ENCODE measurements at places on chromosomes 16 and 17.

DNA sequence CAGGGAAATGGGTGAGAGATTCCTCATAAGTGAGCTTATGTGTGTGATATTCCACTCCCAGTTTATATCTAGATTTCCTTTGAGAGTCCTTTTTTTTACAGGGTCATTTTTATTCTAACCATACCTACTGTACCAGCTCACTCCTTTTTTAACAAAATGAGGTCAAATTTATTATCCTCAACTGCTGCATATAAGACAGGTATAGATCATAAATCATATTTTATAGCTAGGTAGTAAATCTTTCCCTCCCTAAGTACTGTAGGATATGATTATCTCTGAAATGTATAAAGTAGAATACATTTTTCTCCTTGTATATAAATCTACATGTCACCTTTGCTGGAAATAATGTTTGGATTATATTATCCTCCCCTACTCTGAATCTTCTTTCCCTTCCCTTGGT lies 31.5 kb downstream of the AP2B1 start:
- no peak for DNase-seq

- no peak for DNase-seq
Observed at GRCh38 chr16:20401066-20401465, 3.5 kb downstream of the PDILT start.

DNA sequence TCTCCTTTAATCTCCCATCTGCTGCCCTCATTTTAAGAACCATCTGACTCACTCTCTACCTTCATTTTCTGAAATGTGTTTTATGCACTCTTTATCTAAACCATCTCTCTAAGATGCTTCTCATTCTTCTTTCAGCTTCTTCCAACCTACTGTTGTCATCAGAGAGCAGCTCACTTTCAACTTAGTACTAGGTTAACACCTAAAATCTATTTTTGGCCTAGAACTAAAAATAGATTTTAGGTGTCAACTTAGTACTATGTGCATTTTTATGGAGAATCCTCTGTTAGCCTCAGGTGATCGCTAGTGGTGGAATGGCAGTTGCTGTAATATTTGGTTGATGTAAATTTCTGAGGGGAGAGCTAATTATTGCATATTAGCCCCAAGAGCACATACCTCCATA lies 277.1 kb downstream of the KCNJ2 start:
- DNase-seq: no peak

GRCh38 chr17:62824290-62825131 lies 16.4 kb upstream of the MARCHF10 start:
- no peak for DNase-seq

DNA sequence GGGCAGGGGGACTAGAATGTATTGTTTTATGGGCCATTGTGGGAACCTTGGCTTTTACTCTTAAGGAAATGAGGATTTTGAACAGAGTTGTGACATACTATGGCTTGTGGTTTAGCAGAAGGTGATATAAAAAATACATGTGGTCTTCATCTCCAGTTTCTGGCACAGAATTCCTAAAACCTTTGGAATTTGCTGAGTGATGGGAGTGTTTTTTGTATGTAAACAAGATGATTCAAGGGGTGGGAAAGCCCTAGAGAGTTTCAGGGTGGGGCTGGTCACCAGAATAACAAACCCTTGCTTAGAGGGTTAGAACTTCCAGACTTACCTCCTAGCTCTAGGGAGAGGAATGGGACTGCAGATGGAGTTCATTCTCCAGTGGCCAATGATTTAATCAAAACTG lies 316.1 kb downstream of the PHKB start:
- DNase-seq: no peak

DNA sequence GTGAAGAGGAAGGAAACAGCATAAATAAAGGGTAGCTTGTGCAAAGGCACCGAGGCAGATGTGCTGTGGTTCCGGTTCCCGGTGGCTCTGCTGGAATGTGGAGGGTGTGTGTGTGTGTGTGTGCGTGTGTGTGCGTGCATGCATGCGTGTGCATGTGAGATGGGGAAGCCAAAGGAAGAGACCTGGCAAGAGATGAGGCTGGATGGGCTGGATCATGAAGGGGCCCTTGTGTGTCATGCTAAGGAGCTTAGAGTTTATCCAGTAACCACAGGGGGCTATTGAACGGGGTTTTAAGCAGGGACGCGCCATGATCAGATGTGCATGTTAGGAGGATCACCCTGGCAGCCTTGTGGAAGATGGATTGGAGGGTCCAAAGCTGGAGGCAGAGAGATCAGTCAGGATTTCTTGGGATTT lies 8.3 kb downstream of the WSCD1 start:
- DNase-seq: no peak

DNA sequence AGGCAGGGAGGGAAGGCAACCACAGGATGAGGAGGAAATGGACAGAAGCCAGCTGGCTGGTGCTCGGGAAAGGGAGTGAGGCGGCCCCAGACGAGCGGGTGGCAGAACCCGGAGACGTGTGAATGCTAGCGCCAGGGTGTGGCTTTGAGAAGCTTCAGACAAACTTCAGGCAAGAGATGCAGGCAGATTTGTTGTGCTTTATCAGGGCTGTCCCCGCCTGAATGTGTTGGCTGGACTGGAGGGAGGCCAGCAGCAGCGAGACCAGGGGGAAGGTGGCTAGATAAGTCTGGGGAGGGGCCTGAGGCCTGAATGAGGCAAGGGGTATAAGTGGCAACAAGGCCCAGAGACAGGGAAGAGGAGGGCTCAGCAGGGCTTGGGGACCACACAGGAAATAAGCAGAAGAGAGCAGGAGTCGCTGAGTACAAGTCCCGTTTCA lies 22.0 kb downstream of the CAMKK1 start:
- DNase-seq: no peak

DNA sequence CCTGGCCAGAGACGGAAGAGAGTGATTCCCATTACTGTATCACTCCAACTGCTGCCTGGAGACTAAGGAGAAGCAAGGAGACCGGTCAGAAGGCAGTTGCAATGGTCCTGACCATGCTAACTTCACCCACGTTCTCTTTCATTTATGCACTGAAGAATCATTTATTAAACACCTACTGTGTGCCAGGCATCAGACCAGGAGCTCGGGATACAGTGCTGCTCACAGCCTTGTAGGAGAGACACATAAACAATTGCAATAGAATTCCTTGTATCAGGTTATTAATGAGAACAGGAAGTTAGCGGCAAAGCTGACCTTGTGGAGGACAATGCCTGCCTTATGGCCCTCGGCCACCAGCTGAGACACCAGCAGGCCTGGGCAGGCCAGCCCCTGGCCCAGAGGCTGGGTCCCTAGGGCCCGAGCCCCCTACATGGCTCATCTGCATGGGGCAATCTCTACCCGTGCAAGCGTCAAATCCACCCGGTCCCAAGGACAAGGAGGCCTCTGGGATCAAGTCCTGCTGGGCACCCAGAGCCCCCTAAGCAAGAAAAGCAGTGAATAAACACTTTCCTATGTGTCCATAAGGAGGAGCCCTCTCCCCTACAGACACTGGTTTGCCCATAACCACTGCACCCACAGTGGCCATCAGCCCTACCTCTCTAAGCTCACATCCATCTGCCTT lies 8.6 kb upstream of the ENPP7 start:
- DNase-seq: no peak

- no peak for DNase-seq
Observed at GRCh38 chr16:85561248-85562092, 51.7 kb upstream of the GSE1 start.

DNA sequence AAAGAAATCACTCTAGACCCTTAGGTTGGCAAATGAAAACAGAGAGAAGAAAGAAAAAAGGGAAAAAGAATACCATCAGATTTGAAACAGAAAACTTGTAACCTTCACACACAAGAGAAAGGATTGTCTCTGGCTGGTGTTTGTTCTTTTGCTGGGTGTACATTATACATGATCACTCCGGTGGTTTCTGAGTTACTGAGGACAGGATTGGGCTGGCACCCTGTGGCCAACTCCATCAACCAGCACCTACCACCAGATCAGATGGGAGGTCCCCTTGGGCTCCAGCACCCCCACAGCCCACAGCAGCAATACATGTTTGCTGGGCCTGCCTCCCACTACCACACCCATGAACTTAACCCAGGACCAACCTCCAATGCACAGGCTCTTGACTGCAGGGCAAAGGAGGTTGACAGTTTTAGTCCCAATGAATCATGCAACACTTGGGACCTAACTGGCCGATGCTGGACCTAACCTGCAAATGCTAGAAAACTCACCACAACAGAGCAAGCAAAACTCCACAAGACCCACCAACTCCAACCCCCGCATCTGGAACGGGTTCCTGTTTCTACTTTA lies 308.3 kb downstream of the SOX9 start:
- DNase-seq: no peak

- DNase-seq: no peak
Observed at GRCh38 chr17:14619821-14620220, 318.9 kb downstream of the HS3ST3B1 start.

GRCh38 chr16:8632675-8633182 lies 11.2 kb downstream of the METTL22 start:
- no peak for DNase-seq

- no peak for DNase-seq
Observed at GRCh38 chr16:21302454-21302853, 24.4 kb upstream of the CRYM start.

DNA sequence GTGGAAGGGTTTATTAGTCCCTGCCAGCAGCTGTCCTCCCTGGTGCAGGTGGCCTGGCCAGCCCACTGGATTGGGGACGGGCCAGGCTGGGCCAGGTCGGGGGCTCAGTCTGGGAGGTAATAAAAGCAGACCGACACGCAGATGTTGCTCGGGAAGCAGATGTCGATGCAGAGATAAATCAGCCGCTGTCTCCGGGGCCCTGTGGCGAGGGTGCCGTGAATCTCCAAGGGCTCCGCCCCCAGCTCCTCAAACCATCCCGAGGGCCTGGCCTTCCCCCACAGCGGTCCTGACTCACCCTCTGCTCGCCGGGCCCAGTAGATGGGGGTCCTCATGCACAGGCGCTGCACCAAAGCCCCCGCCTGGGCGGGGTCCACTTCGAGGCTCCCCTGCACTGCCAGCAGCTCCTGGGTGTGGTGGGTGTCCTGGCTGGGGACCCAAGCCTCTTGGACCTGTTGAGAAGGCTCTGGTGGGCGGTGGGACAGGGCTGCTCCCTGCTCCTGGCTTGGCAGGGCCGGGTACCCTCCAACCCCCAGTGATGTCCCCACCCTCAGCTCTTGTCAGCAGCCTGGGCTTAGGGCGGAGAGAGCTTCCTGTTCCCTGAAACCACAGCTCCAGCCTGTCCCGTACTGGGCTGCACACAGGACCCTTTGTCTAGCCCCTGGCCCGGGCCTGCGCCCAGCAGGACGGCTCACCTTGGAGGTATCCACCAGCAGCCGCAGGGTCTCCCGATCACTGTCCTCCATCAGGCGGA lies 1.2 kb downstream of the BRICD5 start:
- DNase-seq: no peak

GRCh38 chr16:70438585-70438968 lies 323 bp downstream of the ST3GAL2 start:
- DNase-seq: no peak

GRCh38 chr17:21042458-21043295 lies at the start of gene USP22:
USP22 (minus strand) TSS chr17:21043011; CDS start chr17:21042835, 176 bp downstream.
- peak; percentile 92 for DNase-seq

- DNase-seq: no peak
Observed at GRCh38 chr16:4386951-4387565, 15.4 kb downstream of the VASN start.

- no peak for DNase-seq
Observed at GRCh38 chr17:49992933-49993422, 2.0 kb downstream of the DLX3 start.

DNA sequence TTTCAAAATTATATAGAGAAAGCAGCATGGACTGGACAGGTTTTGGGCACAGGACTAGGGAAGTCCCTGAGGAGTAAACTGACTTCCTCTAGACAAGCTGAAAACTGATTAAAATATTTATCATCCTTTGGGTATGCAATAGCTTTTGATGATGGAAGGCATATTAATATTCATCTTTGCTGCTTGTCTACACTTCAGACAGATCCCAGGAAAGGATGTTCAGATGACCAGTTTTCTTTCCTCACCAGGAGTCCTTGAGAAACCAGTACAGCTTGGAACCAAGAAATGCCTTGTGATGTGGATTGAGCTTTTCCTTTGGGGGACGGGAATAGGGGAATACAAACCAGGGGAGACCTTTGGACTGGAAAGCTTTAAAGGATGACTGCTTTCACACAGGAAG lies 195.5 kb downstream of the FTO start:
- DNase-seq: no peak

- DNase-seq: no peak
Observed at GRCh38 chr16:69703638-69704037, 22.7 kb downstream of the NQO1 start.

DNA sequence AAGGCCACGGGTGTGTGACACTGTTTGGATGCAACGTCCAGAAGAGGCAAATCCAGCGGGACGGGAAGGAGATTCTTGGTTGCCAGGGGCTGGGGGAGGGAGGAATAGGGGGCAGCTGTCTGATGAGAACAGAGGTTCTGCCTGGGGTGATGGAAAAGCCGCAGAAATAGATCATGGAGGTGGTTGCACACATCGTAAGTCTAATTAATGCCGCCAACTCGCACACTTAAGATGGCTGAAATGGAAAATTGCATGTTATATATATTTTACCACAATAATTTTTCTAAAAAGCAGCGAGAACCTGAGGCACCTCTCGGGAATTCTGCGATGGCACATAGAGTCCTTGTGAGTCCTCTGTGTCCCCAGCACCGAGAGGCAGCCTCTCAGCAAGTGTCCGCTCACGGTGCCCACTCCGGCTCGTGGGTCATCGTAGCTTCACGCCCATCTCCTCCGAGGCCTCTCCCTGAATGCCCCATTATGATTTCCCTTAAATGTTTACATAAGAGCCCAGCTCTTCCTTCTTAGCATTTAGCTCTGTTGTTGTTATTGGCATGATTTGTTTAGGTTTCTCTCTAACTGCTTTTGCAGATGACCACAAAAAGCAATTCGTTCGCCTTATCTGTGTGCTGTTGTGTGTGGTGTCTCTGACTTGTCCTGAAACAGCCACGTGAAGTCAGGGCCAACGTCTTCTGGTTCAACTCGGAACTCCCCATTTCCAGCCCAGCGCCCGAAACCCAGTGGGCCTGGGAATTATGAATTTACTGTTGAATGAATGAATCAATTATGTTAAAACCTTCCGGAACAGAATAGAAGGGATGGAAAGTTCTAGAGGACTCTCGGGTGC lies 7.7 kb downstream of the WFDC1 start:
- DNase-seq: no peak

All from stimulated activated CD4-positive, alpha-beta T cell treated with anti-CD3 and anti-CD28 coated beads, Interleukin-4, amount 100 ng/mL, for 4 hours (primary cell).